A673 (cell line): ENCODE measurements at places on chromosomes 3 and 15. TPM values are rescaled to one million over a fixed set of nuclear protein-coding genes. Genes with fewer than 3 reads are reported as not detected.

- H3K4me1 ChIP-seq = no peaks in the 10 kb centered on the region
- no peaks in the 10 kb centered on the region for H3K27me3 ChIP-seq
- peaks cover 15% of the 10 kb centered on the region for H3K36me3 ChIP-seq
- DNase-seq = no peak
- no peak overlapping the region for H3K4me3 ChIP-seq
- H3K27ac ChIP-seq = no peak overlapping the region
These were observed 66.8 kb downstream of the FAIM start for GRCh38 chr3:138675393-138675792.

GRCh38 chr15:60999771-61000170, 229.3 kb downstream of the RORA start:
- H3K27ac ChIP-seq = no peak overlapping the region
- no peaks in the 10 kb centered on the region for H3K36me3 ChIP-seq
- DNase-seq = no peak
- H3K4me1 ChIP-seq = no peaks in the 10 kb centered on the region
- H3K4me3 ChIP-seq = no peak overlapping the region

GRCh38 chr3:9043063-9043462, 79.8 kb upstream of the RAD18 start:
- no peak overlapping the region for H3K27ac ChIP-seq
- DNase-seq = no peak
- no peak overlapping the region for H3K4me3 ChIP-seq
- no peaks in the 10 kb centered on the region for H3K4me1 ChIP-seq
- H3K36me3 ChIP-seq = no peaks in the 10 kb centered on the region
- H3K27me3 ChIP-seq = peaks cover 23% of the 10 kb centered on the region

The ZIC4 gene
- total RNA-seq = 0.39 and 0.47 TPM in 2 replicates

The GABRR3 gene
- total RNA-seq = not detected in 2 replicates

The WDR49 gene
- total RNA-seq = not detected in 2 replicates

The FMN1 gene
- 0.09 and 0.37 TPM in 2 replicates for total RNA-seq

The CYP1A1 gene
- 0.33 and 0.62 TPM in 2 replicates for total RNA-seq

The ITIH4 gene
- total RNA-seq = 1.7 and 3.4 TPM in 2 replicates

The ALS2CL gene
- 0.20 and 0.24 TPM in 2 replicates for total RNA-seq

The NLGN1 gene
- 0.39 and 1.4 TPM in 2 replicates for total RNA-seq

The ZIC1 gene
- 1.4 and 4.2 TPM in 2 replicates for total RNA-seq
